ENCODE measurements at places on chromosomes 7 and 10. TPM values are rescaled to one million over a fixed set of nuclear protein-coding genes. Genes with fewer than 3 reads are reported as not detected.

DNA sequence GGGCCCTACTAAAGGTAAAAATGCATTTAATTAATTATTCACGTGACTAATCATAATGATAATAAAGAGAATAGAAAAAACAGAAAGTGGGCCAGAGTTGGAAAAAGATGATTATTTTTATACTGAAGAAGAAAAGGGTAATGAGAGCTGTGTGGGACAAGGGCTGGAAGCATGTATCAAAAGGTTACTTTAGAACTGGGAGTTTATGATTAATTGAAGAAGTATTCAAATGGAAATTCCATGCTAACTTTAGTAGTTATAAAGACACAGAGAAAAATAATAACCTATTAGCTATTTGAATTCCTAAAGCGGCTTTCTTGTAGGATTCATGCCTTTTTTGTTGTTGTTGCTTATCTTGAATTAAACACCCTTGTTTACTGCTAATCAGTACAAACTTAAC, 49.9 kb downstream of the MKX start:
- no peak for DNase-seq

DNA sequence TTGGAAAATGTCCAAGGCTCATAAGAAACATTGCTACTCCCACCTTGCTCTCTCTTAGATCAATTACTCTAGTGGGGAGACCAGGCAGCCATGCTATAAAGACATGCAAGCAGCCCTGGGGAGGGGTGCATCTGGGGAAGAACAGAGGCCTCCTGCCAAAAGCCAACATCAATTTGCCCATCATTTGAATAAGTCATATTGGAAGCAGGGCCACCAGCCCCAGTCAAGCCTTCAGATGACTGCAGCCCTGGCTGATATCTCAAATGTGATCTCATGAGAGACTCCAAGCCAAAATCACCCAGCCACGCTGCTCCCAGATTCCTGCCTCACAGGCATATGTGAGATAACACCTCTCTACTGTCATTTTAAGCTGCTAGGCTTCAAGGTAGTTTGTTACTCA, 157.5 kb upstream of the PDE1C start:
- no peak for DNase-seq

The FAM25G gene
- not detected for total RNA-seq

The ZPBP gene
- not detected for total RNA-seq

DNA sequence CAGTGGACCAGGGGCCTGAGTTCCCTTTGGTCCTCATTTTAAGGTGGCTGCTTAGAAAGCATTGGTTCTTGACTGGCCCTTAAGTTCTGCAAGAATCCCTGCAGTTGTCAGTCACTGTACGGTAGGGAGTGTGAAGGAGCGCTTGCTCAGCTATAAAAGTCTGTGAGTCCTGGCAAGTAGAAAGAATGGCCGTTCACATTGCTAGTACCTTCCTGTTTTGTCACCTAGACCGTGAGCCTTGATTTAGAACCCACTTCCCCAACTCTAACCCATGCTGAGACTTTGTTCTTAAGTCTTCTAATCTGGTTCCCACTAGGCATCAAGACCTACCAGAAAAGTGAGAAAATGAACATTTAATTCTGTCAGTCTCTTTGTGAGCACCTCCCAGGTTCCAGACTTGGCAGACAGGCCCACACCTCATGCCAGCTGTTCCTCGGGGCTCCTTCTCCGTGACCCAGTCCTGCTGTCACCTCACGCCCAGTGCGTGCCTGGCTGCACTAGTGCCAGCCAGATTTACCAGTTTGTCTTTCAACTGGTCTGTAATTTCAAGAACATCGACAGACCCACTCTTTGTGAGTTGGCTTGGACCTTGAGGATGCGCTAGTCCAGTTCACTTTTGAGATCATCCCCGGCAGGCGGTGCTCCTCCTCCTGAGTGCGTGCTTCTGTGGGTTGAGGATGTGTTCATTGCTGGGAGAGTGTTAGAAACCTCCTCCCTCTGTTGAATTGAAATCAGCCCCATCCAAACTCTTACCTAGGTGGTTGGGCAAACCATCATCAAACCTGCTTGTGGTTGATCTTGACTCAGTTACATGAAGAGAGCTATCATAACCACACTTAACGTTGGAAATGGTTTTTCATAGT, 78.5 kb downstream of the SHH start:
- no peak for DNase-seq

The PRLHR gene
- total RNA-seq, result not detected

GRCh38 chr7:96178581-96178980, 143.3 kb downstream of the SLC25A13 start:
- DNase-seq, result peak; percentile 16

DNA sequence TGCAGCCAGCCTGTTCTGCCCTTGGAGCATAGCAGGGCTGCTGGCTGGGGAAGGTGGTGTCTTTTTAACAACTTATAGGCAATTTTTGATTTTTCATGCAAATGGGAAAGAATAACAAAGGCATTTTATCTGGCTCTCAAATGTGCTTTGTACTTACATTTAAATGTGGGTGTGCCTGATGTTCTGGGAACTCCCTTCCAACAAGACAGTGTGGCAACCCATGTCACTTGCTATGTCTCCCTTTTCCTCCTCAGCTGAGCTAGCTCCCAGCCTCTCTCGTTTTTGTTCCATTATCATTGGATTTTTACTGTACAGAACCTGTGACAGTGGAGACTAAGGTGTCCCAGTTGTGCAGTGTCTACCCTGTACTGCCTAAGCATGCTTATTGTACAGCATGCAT, 93.5 kb upstream of the PDCD4 start:
- DNase-seq, result no peak

The HOXA1 gene
- total RNA-seq, result 2.0 TPM

The XRCC2 gene
- 25.0 TPM for total RNA-seq

GRCh38 chr7:100694098-100694745, at the start of gene GIGYF1:
Gene GIGYF1, minus strand, starts transcription at chr7:100694250. Its CDS starts 6,012 bp downstream, at chr7:100688238.
- DNase-seq, result peak; percentile 70

The TMEM213 gene
- total RNA-seq, result not detected

- DNase-seq, result no peak
Observed at GRCh38 chr7:51007551-51008505, 225.1 kb upstream of the GRB10 start.

- no peak for DNase-seq
Observed at GRCh38 chr7:87709258-87709657, 81.1 kb downstream of the RUNDC3B start.

DNA sequence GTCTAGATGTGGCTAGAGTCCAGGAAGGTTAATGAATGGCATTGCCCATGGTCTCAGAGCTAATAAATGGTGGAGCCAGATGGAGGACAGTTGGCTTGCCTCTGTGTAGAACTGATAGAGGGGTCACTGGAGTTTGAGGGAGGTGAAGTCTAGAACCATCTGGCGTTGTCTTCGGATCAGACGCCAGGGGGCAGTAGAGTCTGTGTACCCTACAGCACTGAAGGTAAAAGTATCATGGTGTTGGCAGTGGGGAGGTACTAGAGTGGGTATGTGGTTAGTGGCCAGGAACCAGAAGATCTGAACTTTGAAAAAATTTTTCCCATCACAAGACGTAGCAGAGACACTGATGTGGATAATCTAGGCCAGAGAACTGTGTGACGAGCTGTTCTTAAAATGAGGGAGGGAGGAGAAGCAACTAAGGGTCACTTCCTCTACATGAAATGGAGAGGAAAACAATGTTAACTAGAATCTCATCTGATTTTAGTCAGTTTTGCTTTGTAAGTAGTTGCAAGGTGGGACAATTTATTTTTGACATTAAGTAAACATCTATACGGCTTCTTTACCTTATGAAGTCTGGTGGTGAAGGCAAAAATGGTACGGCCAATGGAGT, 227.9 kb upstream of the PRSS58 start:
- DNase-seq, result no peak

GRCh38 chr10:102691285-102692066, 22.7 kb downstream of the ARL3 start:
- no peak for DNase-seq

DNA sequence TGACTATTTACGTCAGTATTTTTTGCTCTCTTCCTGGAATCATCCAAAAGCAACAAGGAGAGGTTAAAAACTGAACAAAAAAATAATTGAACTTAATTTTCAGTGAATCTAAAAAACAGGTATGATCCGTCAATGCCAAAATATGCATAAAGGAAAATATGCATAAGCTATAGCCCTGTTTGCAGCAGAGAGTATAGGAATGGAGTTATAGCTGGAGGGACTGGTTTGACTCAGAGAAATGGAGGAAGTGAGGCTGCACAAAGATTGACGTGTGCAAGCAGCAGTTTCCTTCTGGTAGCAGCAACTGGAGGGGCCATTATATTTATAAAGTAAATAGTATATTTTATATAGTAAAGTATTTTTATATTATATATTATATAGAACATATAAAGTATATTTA, 37.1 kb downstream of the GNG11 start:
- no peak for DNase-seq

- no peak for DNase-seq
Observed at GRCh38 chr7:95578299-95578855, 17.9 kb downstream of the PDK4 start.

GRCh38 chr10:97185326-97186058, at the start of gene SLIT1:
Gene SLIT1, minus strand, starts transcription at chr10:97185959. Its CDS starts 285 bp downstream, at chr10:97185674.
- DNase-seq, result no peak

GRCh38 chr10:102117391-102118159, 2.6 kb downstream of the LDB1 start:
- DNase-seq, result no peak

- DNase-seq, result no peak
Observed at GRCh38 chr7:32034052-32034451, 36.2 kb downstream of the PDE1C start.

DNA sequence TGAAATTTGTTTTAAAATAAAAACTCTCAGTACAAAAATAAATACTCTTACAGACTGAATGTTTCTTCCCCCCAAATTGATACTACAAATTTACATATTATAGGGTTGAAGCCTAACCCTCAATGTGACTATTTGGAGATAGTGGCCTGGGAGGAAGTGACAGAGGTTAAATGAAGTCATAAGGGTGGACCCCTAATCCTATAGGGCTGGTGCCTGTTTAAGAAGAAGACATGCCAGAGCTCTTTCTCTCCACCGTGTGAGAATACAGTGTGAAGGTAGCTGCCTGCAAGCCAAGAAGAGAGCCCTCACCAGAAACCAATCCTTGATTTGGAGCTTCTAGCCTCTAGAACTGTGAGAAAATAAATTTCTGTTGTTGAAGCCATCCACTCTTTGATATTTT, 67.6 kb downstream of the MCU start:
- no peak for DNase-seq

DNA sequence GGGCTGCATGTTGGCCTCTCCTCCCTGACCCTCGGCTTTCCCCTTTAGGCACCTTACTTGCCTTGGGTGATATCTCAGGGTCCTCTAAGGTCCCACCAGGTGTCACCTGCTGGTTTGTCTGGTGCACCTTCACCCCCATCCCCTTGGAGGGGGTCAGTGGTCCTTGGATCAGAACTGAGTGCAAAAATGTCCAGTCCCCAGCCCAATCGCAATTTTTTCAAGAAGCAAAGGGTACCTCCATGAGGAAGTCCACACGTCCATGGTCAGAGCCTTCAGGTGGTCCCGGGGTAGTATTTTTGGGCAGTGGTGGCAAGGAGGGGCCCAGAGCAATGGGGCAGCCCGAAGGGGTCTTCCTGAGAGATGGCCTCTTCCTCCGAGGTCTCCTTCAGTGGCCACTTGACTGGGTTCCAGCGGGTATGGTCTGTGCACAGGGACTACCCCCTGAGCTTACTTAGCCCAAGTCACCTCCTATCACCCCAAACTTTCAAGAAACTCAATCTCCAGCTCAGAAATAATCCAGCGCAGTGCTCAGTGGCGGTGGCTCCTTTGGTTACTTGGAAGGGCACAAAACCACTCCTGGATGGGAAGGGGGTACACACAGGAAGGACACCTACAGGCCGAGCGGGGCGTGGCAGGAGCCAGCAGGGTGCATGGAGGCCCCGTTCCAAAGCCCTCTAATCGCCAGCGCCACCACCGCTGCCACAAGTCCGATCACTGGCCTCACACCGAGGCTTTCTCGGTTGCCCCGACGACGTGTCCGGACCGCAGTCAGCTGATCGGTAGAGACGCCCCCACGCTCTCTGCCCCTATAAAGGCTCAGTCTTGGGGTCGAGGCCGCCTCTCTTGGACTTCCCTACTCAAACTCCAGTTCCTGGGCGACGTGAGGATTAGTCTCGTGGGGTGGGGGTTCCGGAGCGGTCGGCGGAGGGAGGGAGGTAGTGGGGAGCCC, 4.5 kb downstream of the SAP25 start:
- no peak for DNase-seq

The COG5 gene
- 32.3 TPM for total RNA-seq

The TMEM273 gene
- total RNA-seq, result 2.2 TPM

The MSS51 gene
- total RNA-seq, result 3.3 TPM

The CAV1 gene
- 1,077 TPM for total RNA-seq

GRCh38 chr10:98878921-98879320, 356.7 kb downstream of the HPSE2 start:
- DNase-seq, result no peak

DNA sequence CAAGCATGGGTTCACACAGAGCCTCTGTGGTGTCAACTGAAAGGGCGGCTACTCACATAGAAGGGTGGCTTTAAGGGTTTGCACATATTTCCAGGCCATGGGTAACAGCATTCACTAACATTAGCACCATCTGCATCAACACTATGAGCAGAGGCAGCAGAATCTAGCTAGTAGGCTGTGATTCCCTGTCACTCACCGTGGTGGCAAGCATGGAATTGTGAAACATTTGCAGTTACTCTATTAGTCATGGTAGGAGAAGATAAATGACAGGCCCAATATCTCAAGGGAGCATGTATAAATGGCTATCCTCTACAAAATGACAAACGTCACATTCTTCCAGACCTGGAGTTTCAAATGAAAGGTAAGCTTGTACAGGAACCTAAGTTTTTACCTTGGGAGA, 32.2 kb upstream of the CUBN start:
- DNase-seq, result no peak

The BLNK gene
- total RNA-seq, result 0.98 TPM

- no peak for DNase-seq
Observed at GRCh38 chr10:132522521-132523411, 14.8 kb upstream of the INPP5A start.

GRCh38 chr10:133326223-133326551, 10.5 kb downstream of the CALY start:
- no peak for DNase-seq

DNA sequence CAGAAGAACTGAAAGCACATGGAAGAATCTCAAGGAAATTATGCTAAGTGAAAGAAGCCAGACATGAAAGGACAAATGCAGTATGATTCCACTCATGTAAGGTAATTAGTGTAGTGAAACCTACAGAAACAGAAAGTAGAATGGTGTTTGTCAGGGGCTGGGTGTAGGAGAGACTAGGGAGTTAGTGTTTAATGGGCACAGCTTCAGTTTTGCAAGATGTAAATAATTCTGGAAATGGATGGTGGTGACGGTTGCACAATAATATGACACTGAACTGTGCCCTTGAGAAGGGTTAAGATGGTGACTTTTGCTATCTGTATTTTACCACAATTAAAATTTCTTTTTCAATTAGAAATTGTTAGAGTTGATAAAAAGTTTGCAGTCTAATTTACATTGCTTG, 157.3 kb upstream of the ADCY1 start:
- DNase-seq, result no peak

DNA sequence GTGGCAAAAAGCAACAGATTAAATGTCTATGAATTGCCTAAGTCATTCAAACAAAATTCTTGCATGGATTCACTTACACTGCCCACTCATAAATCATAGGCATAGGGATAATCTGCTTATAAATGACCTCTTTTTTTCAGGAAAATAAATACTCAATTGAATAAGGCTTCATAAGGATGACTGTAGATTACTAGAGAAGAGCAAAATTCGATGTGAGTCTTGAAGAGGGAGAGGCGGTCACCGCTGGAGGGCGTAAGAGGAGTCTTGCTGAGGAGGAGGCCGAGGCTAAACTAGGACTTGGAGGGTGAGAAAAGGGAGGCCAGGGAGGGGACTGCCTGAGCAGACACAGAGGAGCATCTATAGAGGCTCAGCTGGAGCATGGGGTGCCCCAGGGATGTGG, 135.4 kb upstream of the RSU1 start:
- no peak for DNase-seq

The EGR2 gene
- total RNA-seq, result 0.53 TPM

GRCh38 chr10:47118326-47118725, 181.7 kb upstream of the GDF10 start:
- no peak for DNase-seq

Data from PC-9 (cell line).